Activated CD4-positive, alpha-beta T cell treated with anti-CD3 and anti-CD28 coated beads, Interleukin-2, amount 10 ng/mL, durations not matched to agents 24 days and 14 days (primary cell): ENCODE measurements at places on chromosomes 3 and 15. TPM values are rescaled to one million over a fixed set of nuclear protein-coding genes. Genes with fewer than 3 reads are reported as not detected.

- DNase-seq: no peak
These were observed 16.1 kb upstream of the IL1RAP start for GRCh38 chr3:190497811-190498210.

- no peak for DNase-seq
These were observed 1.7 kb downstream of the GABRB3 start for GRCh38 chr15:26771168-26771567.

- DNase-seq: no peak
These were observed 4.7 kb downstream of the RNF111 start for GRCh38 chr15:58992181-58992580.

Gene CHRD
- total RNA-seq: 0.07 TPM in 1 of 2 replicates, not detected in the other

DNA sequence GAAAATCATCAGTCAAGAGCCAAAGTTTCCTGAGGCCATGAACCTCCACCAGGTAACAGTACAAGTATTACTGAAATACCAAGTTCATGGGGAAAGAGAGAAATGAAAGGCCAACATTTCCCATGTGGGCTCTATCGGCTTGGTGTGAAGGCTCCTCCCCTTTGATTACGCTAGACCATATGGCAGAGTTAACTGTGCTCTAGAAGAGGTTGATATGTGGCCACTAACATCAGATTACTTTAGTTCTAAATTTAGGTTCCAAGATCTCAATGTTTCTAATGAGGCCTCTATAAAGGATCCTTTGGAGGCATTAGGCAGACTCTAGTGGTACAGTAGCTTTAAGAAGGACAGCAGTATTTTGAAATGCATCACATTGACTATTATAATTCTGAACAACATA is 127.1 kb downstream of the SEMA6D start:
- no peak for DNase-seq

Gene CATSPER2
- total RNA-seq: 8.9 and 10.0 TPM in 2 replicates

Gene SLC28A1
- total RNA-seq: not detected in 2 replicates

Gene CPA3
- not detected in 2 replicates for total RNA-seq

- no peak for DNase-seq
These were observed 19.4 kb downstream of the BCL2L10 start for GRCh38 chr15:52093167-52093538.

- no peak for DNase-seq
These were observed 38.7 kb downstream of the ANXA2 start for GRCh38 chr15:60358935-60359682.
